Renal cortical epithelial cell (primary cell): ENCODE measurements at places on chromosomes 16 and 17.

DNA sequence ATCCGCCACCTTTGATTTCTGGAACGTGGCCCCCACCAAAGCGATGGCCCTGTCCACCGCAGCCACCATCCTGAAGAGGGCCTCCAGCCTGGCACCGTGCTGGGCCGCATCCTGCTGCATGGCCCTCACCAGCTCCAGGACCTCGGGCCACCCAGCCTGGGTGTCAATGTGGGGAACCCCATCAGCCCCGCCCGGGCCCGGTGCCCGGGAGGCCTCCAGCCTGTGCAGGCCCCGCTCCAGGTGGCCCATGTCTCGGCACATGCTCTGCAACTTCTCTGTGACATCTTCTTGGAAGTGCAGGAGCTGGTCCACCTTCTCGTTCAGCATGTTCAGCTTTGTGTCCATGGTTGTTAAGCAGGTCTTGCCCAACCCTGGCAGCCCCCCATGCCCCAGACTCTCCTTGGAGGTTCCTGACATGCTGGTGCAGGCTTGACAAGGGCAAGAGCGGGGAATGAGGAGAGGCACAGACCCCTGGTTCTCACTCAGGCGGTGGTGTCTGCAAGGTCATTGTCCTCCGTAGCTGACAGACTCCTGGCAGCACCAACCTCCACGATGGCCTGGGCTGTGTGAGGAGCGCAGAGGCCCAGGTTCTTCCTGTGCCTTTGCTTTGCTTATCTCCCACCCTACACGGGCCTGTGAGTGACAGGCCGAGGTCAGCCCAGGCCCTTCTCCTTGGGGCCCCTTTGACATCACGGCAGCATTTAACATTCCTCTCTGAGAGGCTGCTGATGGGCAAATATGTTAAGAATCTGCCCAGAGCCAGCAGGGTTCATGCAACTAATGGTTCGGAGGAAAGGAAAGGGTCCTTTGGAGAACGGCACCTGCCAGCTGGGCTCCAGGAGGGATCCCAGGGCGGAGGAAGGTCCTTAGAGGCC is at the start of gene MYLK3:
TSS of gene MYLK3 (minus strand) at position 568 of the 875 bp plus-strand sequence. CDS start at position 417, 151 bp downstream.
- DNase-seq, result no peak

- peak; percentile 77 for DNase-seq
Observed at GRCh38 chr16:14003074-14003570, 68.0 kb upstream of the MRTFB start.

GRCh38 chr16:60419859-60420258 is 1616.4 kb downstream of the CDH8 start:
- DNase-seq, result no peak

- DNase-seq, result no peak
Observed at GRCh38 chr17:17081304-17081940, 39.2 kb downstream of the MPRIP start.

DNA sequence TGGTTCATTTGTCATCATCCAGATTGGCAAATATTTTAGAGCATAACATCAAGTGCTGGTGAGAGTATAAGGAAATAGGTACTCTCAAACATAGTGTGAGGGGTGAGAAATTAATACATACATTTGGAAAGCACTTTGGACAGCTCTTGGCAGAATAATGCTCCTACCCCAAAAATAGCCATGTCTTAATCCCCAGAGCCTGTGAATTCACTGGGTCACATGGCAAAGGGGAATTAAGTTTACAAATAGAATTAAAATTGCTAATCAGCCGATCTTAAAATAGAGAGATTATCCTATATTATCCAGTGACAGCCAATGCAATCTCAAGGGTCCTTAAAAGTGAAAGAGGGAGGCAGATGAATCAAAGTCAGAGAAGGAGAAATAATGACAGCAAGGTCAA is 38.8 kb upstream of the ANKFN1 start:
- DNase-seq, result no peak

DNA sequence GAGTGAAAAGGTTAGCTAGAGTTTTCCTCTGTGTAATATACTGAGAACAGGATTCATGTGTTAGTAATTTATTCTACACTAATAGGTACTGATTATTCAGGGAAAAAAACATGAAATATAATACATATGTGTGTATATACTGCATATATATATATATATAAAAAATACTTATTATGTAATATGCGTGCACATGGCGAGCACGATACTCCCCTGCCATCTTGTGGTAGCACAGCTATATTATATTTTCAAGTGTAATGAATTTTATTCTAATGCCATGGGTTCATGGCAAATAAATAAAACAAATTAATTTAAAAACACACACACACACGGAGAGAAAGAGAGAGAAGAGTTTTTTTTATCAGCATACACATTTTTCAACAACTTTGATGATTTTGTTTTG is 460.6 kb downstream of the KCNJ2 start:
- DNase-seq, result no peak

GRCh38 chr17:32277284-32277683 is 11.7 kb downstream of the RHBDL3 start:
- no peak for DNase-seq
